ENCODE measurements at places on chromosomes 16 and 17. TPM values are rescaled to one million over a fixed set of nuclear protein-coding genes. Genes with fewer than 3 reads are reported as not detected.

Gene CASKIN2
- 26.6 TPM for polyA plus RNA-seq

Gene NOD2
- polyA plus RNA-seq: 0.65 TPM

Gene CA5A
- polyA plus RNA-seq: 0.25 TPM

Gene LUC7L3
- 817 TPM for polyA plus RNA-seq

Gene MT1A
- polyA plus RNA-seq: not detected

Gene SLC52A1
- polyA plus RNA-seq: 0.47 TPM

Gene KRT27
- polyA plus RNA-seq: not detected

Gene ALKBH5
- 64.8 TPM for polyA plus RNA-seq

Gene WFIKKN1
- 1.5 TPM for polyA plus RNA-seq

Gene FBXO39
- 0.17 TPM for polyA plus RNA-seq

Gene PRSS33
- polyA plus RNA-seq: 0.20 TPM

DNA sequence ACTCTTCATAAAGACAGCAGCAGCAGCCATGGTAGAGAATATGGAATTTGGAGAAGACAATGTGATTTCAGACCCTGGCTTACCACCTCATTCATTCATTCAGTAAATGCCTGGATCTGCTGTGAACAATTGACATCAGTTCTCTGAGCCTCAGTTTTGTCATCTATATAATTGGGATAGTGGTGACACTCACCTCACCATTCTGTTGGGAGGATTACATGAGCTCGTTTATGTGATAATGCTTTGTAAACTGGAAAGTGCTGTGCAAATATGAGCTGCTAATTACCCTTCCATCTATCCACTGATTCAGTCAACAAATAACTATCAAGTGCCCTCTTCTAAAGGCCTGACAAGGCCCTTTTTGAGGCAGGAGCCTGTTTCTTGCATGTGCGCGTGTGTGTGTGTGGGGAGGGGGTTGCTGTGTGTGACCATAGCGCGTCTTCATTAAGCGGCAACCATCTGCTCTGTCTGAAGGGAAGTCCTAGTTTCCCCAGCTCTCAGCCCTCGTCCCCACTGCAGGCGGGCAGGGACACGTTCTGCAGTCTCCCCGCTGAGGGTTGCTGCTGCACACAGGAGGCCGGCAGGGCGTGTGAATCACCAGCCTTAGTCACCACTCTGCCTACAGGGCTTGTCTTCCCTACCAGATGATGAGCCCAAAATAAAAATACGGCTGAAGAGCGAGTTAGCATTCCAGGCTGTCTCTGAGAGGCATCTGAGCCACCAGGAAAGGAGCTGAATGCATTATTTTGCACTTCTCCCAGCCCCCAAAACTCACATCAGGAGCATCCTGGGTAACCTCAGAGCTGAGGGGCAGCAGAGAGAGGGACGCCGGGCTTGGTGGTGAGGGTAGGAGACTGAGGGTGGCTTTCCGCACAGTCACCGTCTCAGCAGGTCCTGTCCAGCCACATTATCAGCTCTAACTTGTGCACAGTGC lies 19.9 kb downstream of the ARL4D start:
- no peak for DNase-seq

- no peak for DNase-seq
Observed at GRCh38 chr16:77488652-77489051, 53.8 kb upstream of the ADAMTS18 start.

- DNase-seq: no peak
Observed at GRCh38 chr17:45643591-45643990, 140.5 kb upstream of the CRHR1 start.

DNA sequence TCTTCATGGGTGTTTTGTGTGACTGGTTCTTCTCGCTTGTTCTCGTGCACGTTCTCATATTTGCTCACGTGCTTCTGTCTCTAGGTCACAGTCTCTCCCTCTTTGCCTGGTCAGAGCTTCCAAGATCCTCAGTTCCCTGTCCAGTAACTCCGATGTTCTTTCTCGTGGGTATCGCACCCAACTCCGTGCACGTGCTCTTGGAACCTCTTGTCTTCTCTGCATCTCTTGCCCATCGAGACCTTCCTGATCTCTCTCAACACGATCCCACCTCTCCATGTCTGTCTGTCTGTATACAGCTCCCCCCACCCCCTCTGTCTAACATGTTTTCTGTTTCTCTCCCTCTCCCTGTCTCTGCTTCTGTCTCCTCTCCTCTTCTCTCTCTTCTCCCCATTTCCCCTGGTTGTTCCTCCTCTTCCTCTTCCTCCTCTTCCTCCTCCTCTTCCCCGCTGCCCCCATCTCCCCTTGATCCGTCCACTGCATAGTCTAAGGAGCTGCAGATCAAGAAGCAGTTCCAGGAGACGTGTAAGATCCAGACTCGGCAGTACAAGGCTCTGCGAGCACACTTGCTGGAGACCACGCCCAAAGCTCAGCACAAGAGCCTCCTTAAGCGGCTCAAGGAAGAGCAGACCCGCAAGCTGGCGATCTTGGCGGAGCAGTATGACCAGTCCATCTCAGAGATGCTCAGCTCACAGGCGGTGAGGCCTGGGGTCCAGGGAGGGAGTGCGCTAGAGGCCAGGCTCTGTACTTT lies 6.1 kb downstream of the HIRIP3 start:
- no peak for DNase-seq

GRCh38 chr16:67187175-67187890 lies 2.6 kb downstream of the EXOC3L1 start:
- DNase-seq: no peak

DNA sequence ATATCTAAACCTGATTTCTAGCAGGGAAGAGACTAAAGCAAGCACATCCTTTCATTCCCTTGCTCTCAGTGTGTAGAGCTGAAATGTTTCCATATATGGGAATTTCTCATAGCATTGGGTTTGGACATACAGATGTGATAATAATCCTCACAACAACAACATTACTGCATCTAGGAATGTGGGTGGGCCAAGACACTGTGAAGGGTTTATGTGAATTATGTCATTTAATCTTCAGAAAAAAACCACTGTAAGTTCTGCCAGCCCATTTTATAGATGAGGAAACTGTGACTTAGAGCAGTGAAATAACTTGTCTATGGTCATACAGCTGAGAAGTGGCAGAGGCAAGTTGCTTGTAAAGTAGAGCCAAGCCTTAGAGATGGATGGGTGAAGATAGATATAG lies 5.2 kb downstream of the OMG start:
- no peak for DNase-seq

GRCh38 chr16:70702624-70703023 lies 16.8 kb upstream of the MTSS2 start:
- no peak for DNase-seq

- no peak for DNase-seq
Observed at GRCh38 chr17:247767-248166, 66.3 kb upstream of the DOC2B start.

DNA sequence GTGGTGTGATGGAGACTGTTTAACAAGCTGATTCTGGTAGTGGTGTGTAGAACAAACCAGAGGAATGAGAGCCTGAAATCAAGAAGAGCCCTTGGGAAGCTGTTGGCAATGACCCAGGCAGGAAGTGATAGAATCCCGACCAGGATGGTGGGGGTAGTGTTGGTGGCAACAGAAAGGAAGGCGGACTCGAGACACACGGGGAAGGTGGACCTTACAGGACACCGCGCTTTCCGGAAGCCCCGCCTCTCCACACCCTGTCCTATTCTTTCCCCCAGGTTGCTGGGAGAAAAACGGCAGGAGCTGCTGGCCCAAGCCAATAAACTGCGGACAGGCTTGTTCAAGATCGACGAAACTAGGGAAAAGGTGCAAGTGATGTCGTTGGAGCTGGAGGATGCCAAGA lies 30.0 kb upstream of the KDM6B start:
- DNase-seq: no peak

DNA sequence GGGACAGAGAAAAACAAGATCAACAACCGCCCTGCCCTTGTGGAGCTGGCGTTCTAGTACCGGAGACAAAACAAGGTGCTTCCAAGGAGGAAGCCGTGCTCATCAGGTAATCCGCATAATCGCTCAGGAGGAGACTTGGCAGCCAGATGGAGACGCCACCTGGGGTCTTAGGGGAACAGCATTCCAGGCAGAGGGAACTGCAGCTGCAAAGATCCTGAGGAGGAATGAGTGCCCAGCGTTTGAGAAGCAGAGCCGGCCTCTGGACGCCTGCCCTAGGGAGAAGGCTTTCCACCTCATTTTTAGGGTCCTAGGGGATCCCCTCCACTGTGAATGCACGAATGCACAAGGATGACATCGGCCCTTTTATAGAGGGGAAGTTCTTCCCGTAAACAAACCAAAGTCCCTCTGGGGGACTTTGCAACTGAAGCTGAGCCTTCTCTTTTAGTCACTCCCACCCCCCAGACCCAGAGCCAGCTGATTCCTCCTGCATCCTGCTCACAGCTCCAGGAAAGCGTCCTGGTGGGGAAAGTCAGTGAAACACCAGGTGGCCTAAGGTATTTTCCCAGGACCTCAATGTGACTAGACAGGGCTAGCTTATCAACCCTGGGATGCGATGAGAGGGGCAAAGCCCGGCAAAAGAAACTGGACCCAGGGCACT lies 13.2 kb upstream of the MPRIP start:
- DNase-seq: no peak

- DNase-seq: no peak
Observed at GRCh38 chr17:66398059-66398458, 95.6 kb downstream of the PRKCA start.

DNA sequence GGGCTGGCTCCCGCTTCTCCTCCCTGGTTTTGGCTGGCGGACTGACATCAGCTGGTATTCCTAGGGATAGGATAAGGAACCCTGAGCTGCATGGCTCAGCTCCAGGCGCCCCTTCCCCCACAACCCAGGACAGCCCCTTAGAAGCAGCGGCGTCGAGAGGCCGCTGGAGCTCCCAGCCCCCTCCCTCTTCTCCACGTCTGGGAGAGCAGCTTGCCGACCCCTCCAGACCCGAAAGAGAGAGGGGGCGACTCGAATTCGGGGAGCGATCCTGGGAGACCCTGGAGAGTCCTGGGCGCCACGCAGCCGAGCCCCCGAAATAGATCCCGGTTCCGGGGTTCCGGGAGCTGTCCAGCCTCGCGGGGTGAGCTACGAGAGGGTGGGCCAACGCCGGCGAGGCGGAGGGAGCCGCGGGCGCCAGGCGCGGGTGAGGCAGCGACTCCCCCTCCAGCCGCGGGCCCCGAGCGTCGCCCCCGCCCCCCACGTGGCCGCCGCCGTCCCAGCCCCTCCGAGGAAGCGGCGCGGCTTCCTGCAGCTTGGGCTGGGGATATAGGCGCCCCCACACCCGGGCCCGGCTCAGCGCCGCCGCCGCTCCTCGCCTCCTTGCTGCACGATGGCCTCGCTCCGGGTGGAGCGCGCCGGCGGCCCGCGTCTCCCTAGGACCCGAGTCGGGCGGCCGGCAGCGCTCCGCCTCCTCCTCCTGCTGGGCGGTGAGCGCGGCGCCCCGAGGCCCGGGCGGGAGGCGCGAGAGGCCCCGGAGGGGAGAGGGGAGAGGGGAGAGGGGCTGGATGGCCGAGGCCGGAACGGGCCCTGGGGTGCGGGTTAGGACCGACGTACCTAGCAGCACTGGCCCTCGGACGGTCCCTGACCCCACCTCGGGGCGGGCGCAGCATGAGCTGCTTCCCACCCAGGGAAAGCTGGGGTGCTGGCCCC lies at the start of gene RAMP2:
TSS of gene RAMP2 (plus strand) at position 576 of the 930 bp plus-strand sequence. CDS start at position 611, 35 bp downstream.
- DNase-seq: no peak

- DNase-seq: no peak
Observed at GRCh38 chr16:85004587-85005205, 6.6 kb downstream of the ZDHHC7 start.

GRCh38 chr16:68823401-68824135 lies 19.8 kb upstream of the TANGO6 start:
- DNase-seq: no peak

DNA sequence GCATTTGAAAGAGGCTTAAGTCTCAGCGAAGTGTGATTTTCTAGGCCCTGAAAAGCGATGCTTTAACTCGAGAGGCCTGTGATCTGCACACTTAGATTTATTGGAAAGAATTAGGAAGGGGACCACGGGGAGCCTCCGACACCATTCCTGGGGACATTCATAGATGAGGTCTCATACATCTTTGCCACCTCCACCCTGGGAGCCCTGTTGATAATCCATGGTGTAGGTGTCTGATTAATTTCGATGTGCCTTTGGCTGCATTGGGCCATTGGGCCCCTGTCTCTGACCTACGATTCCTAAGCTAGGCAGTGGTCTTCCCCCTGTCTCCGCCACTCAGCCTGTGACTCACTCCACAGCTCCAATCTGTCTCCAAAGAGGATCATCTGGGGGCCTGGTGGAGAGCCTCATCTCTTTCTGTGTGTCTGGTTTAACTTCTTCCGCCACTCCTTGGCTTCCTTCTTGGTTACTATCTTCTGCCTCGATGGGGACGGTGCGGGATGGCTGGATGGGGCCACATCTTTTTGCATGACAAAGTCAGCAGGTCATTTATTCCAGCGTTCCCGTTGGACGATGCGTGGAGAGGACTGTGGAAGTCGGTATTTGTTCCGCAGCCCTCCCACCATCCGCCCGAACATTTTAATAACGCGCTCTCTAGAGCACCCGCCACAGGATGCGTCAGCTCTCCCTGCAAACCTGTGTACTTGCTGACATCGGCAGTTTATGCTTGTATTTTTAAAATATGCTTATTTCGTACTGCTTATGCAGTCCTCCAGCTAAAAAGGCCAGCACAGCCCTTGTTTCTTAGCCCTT lies 109.3 kb downstream of the IRX3 start:
- no peak for DNase-seq

DNA sequence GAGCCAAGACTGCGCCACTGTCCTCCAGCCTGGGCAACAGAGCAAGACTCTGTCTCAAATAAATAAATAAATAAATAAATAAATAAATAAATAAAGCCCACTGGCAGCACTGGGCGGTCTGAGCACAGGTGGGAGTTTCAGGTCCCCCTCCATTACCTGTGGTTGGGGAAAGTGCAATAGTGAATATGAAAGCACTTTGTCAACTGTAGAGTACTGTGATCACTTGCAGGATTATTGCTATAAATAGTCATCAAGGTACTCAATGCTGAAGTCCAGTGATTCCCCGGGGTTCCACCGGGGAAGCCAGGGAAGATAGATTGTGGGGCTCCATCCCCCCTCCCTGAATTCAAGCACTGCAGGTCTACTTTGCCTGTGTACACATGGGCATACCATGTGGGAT lies 42.7 kb upstream of the CPNE2 start:
- no peak for DNase-seq

DNA sequence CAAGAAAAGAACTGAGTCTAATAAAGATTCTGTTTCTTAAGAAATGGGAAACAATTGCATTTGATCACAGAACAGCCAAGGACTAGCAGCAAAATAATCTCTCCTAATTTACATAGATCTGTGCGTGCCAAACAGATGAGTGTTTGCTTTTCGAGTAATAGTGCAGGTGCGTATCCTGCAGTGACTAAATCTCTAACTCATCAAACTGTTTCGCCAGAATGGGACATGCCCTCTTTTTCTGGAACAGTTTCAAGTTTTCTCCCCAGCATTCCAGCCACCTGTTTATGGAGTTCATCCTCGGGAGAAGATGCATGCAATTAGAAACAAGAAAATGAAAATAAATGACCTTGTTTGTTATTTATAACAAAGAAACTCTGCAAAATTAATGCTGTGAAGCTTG lies 5.7 kb upstream of the TOX3 start:
- DNase-seq: no peak

GRCh38 chr16:50329446-50330189 lies 39.2 kb downstream of the BRD7 start:
- DNase-seq: no peak

Data from left kidney (tissue), 8 donors.